ENCODE measurements at places on chromosomes 11 and 22.
A peak's percentile ranks its signal among the peaks of the same experiment; 100 is the strongest.

DNA sequence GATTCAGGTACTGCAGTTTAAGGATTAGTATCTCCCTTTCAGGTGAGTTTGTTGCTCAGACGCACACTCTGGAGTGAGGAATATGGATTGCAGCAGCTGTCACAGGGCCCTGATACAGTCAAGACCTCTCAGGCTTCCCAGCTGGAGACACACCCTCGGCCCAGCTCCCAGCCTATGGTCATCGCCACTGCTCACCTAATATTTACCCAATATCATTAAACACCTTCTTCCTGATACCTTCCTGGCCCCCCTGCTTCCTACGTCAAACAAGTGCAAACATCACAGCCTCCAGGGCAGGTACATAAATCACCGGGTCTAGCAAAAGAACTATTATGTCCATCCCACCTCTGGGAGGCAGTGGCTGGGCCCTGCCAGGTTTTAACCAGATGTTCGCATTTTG lies 213.3 kb downstream of the MN1 start:
- no peak for DNase-seq

GRCh38 chr22:47681411-47682165 lies 919.1 kb downstream of the TBC1D22A start:
- DNase-seq, result no peak

DNA sequence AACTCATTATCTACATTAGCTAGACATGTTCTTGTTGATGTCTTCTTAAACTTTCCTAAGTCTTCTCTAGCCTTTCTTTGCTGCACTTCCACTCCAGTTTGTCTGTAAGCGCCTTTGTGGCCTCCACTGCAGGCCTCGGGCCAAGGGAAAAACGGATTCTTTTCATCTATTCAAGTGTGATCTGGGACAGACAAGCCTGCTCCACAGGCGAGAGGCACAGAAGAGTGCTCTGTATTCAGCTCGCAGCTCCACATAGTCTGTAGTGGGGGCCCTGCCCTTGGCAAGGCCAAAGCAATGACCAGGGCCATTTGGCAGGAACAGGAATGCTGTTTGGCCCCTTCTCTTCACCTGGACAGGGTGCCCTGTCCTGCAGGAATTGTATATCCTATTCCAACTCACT lies 84.1 kb upstream of the BARX2 start:
- no peak for DNase-seq

- no peak for DNase-seq
Measured at GRCh38 chr11:64763526-64764039, 3.8 kb upstream of the PYGM start.

DNA sequence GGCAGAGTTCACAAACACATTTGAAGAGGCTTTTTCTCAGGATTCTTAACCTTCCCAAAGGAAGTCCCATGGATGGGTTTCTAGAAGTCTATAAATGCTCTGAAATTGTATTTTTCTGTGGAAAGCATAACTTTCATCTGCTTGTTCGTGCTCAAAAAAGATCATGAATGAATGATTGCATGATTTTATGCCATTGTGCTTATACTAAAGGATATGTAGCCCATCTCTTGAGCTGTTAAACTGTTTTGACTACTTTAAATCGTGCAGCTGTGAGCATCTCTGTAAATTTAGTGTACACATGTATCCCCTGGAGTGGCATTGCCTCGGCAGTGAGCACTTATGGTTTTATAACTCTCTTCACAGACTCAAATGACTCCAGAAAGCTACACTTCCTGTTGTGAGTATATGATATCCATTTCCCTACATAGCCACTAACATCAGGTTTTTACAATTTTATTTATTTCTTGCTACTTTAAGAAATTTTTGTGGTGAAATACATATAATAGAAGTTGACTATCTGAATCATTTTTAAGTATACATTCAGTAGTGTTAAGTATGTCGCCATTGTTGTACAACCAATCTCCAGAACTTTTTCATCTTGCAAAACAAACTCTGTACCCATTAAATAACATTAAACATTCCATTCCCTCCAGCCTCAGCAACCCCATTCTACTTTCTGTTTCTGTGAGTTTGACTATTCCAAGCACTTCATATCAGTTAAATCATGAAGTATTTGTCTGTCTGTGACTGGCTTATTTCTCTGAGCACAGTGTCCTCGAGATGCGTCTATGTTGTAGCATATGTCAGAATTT lies 8.0 kb downstream of the NEAT1 start:
- DNase-seq, result peak; percentile 84

DNA sequence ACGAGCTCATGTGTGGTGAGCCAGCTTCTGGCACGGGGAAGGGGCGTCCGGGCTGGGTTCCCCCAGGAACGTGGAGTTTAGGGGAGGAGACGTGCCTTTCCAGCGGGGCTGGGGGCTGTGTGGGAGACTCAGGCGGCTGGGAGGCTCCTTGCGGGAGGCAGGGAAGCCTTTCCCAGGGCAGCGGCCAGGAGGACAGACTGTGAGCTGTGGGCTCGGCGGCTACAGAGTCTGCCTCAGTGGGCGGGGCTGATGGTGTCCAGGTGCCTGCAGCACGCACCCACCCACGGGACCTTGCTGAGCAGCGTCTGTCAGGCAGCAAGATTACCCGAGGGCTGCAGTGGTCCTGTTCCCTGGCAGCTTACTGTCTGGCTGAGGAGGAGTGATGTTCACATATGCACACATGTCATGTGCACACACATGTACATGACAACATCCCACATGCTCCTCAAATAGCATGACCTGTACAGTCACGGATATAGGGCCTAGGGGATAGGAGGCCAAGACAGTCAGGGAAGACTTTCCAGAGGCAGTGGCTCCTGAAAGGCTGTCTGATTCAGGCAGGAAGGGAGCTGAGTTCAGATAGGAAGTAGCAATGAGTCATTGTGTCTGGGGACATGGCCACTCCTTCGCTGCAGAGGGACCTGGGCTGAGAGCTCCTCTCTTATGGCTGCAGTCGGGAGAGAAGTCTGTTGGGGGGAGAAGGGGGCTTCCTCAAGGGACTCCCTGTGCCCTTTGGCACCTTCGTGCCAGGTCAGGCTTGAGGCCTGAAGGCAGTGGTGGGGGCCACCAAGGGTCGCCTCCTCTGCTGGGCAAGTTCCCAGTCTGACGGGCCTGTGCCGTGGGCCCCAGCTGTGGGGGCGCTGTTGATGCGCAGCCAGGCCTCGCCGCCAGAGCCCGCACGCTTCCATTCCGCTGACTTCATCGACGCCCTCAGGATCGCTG lies 23.3 kb upstream of the PPP6R3 start:
- DNase-seq, result peak; percentile 60
